ENCODE measurements at places on chromosomes 7 and 10. TPM values are rescaled to one million over a fixed set of nuclear protein-coding genes. Genes with fewer than 3 reads are reported as not detected.

- DNase-seq: no peak
Measured at GRCh38 chr10:117488004-117488403, 54.5 kb upstream of the EMX2 start.

- DNase-seq: peak; percentile 63
Measured at GRCh38 chr10:3850999-3851937, 66.3 kb upstream of the KLF6 start.

DNA sequence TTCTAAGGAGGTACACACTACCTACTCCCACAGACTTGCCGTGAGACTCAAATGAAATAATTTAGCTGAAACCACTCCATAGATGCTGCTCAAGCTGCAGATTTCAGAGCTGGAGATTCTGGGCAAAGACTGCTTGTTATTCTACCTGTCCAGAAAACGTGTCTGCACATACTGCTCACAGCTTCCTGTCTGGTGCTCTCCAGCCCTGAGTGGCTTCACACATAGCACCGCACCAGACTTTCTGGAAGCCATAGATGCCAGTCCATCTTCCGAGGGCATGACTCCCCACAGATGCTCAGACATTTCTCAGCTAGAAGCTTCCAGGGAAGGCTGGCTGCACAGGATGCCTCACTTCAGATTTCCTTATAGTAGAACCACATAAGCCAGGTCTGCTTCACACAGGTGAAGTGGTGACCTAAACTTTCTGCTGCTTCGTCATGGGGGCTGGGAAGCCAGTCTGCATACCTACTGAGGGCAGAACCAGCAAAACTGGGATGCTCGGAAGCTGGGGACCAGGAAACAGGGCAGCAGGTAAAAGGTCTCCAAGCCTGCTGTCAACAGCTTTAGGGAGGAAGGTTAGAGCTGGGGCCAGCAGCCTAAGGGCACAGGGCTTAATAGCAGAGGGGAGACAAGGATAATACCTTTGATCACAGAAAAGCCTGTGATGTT lies 18.2 kb downstream of the CCDC6 start:
- no peak for DNase-seq

TRDMT1 gene
- 3.2 TPM for total RNA-seq

DNA sequence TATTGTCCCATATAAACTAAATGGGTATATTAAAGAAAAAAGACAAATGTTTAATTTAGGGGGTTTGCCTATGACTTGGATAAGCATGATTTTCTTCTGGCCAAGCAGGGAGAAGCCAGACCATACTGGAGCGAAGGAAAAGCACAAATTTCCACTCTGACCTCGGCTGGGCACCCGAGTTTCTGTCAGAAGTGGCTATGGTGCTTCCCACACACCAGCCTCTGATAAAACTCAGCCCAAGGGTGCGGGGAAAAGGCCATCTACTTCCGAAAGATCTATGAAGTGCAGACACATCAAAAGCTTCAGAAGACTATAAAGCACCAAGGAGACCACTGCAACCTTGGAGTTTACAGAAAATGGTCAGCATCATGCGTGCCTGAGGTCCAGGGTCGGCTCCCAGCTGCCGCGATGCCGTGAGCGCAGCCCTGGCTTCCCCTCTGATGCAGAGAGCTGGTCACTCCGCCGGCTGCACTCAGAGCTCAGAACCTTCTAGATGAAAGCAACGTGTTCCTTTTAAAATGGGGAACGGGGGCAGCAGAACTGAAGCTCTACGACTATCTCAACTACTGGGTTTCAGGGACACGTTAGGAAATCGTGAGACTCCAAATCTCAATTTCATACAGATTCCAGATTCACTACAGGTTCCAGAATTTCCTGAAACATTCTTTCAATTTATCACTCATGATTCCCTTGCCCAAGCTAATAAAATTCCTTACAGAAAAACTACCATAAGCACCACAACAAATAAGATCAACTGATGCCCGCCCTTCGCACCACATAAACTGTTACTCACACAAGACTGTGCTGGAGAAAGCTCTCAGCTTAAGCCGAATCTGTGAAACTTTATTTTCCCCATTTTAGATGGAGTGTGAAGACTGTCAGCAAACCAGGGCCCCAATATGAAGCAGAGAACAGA lies 84.5 kb downstream of the DIP2C start:
- DNase-seq: no peak

SEMA3A gene
- total RNA-seq: 9.4 TPM

GCC1 gene
- total RNA-seq: 14.7 TPM

DNA sequence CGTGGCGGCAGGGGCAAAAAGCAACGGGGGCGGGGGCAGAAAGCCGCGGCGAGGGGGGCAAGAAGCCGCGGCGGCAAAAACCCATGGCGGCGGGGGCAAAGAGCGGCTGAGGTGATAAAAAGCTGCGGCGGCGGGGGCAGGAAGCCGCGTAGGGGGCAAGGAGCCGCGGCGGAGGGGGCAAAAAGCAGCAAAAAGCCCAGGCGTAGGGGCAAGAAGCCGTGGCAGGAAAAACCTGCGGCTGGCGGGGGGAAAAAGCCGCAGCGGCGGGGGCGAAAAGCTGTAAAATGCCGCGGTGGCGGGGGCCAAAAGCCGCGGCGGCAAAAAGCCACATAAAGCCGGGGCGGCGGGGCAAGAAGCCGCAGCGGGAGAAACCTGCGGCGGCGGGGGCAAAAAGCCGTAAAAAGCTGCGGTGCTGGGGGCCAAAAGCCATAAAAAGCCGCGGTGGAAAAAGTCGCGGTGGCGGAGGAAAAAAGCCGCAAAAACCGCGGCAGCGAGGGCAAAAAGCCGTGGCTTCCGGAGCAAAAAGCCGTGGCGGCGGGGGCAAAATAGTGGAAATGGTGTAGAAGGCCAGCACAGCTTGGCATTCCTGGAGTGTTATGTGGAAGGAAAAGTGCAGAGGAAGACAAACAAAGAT lies 487.8 kb downstream of the ZNF33B start:
- no peak for DNase-seq

GRCh38 chr10:82282782-82283456 lies 407.9 kb downstream of the NRG3 start:
- no peak for DNase-seq

GRCh38 chr7:50214126-50214670 lies 90.3 kb upstream of the IKZF1 start:
- no peak for DNase-seq

NUTM2B gene
- total RNA-seq: 0.63 TPM

DNA sequence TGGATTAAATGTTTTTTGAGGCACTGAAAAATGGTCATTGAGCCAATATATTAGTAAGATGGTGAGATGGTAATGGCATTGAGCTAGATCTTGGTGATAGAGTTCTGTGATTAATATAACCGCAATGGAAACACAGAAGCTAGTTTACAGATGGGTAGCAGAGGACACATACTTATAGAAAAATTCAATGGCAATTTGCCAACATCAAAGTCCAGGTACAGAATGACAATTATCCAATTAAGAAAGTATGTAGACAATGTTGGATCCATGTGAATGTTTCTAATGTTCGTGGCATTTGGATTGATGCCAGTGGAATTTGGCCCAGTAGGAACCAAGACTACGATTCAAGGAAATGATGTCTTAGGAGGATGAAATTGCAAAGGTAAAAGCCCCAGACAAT lies 187.8 kb downstream of the GNAT3 start:
- peak; percentile 86 for DNase-seq

GRCh38 chr7:77867537-77867865 lies 68.9 kb downstream of the PHTF2 start:
- DNase-seq: peak; percentile 19

KAZALD1 gene
- 15.6 TPM for total RNA-seq

GRCh38 chr10:35720366-35720765 lies 78.3 kb upstream of the FZD8 start:
- DNase-seq: no peak

- no peak for DNase-seq
Measured at GRCh38 chr7:96723622-96724021, 14.0 kb upstream of the SEM1 start.

- DNase-seq: no peak
Measured at GRCh38 chr7:115613836-115614235, 416.7 kb downstream of the TFEC start.

- no peak for DNase-seq
Measured at GRCh38 chr10:14543046-14543903, 212.6 kb upstream of the FRMD4A start.

- DNase-seq: no peak
Measured at GRCh38 chr7:90064370-90064769, 89.9 kb upstream of the STEAP1 start.

DNA sequence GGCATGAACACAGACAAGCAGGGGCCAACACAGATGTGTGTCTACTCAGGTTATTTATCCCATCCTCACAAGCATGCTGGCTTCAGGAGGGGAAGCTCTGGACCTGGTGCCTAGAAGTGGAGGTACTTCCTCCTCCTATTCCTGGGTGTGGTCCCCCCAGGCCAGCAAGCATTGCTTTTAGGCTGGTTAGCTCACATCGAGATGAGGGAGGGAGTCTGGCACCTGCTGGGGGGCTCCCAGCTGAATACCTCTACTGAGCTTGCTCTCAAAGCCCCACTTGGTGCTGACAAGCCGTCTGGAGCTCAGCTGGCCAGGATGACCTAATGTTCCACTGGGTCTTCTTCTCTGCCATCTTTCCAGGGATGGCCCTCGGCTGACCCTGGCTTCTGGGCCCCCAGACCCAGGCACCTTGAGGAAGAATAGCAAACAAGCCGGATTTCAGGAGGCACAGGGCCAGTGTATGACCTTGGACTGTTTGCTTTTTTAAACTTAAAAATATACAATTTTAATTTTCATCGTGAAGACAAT lies 26.8 kb downstream of the FAM241B start:
- no peak for DNase-seq

DCLRE1C gene
- total RNA-seq: 6.7 TPM

LRRTM3 gene
- not detected for total RNA-seq

DNA sequence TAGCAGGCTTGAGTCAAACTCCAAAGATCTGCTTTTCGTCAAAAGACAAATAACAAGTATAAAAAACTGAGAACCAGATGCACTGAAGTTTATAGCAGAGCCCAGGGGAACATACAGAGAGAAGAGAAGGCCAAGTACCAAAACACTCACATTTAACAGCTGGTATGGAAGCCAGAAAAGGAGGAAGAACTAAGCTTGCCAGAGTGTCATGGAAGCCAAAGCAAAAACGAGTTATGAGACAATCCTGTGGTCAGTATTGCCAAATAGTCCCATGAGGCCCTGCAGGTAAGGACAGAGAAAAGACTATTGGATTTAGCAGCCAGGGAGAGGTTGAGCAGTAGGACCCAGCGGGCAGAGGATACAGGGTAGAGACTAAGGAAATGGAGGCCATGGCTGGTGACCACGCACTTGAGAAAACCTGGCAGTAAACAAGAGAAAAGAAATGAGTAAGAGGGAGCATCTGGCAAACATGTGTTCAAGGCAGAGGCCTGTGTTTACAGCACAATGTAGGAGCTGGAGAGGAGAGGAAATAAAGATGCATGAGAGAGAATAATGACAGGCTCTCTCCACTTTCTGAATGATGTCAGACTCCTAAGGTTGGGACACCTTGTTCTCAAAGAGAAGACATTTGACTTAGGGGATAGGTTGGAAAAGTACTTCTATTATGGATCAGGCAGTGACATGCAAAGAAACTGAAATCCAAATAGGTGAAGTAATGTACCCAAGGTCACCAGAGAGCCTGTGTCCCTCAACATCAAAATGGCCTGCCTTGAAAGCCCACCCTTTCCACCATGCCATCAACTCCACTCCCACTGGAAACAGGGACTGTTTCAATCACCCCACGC lies 9.1 kb downstream of the CREB3L2 start:
- DNase-seq: no peak

DNA sequence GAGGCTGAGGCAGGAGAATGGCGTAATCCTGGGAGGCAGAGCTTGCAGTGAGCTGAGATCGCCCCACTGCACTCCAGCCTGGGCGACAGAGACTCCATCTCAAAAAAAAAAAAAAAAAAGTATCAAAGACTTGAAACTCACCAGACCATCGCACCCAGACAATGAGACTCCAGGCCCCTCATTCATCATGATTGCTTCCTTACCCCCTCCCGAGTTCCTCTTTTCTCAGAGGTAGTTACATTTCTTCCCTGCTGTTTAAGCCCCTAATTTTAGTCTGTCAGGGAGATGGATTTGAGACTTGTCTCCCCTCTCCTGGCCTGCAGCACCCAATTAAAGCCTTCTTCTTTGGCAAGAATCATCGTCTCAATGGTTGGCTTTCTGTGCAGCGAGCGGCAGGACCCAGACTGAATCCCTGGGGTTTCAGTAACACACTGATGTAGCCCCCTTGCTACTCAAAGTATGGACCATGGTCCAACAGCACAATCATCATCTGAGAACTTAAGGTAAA lies 19.4 kb upstream of the TPST1 start:
- DNase-seq: no peak

PLEKHS1 gene
- not detected for total RNA-seq

CALML5 gene
- total RNA-seq: 0.71 TPM

GRCh38 chr10:119344381-119344780 lies 137.0 kb downstream of the GRK5 start:
- no peak for DNase-seq

CDH23 gene
- 0.63 TPM for total RNA-seq

- no peak for DNase-seq
Measured at GRCh38 chr10:103181244-103181643, 11.8 kb downstream of the NT5C2 start.

GRCh38 chr7:19353180-19353579 lies 208.0 kb upstream of the FERD3L start:
- DNase-seq: no peak

DNA sequence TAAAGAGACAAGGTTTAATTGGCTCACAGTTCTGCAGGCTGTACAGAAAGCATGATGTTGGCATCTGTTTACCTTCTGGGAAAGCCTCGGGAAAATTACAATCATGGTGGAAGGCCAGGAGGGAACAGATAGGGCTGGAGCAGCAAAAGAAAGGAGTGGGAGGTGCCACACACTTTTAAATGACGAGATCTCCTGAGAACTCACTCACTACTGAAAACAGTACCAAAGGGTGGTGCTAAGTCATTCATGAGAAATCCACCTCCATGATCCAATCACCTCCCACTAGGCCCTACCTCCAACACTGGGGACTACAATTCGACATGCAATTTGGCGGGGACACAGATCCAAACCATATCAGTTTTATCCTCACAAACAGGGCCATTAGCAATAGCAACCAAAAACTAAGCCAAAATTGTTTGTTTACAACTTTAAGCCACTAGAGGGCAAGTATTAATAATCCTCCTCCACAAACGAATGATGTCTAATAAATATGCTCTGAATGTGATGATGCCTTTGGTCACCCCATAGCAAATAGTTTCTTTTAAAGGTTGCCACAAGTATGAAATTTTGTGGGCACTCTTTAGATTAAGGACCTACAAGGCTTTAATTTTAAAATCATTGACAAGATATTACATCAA lies 129.2 kb upstream of the NRBF2 start:
- peak; percentile 13 for DNase-seq

- DNase-seq: no peak
Measured at GRCh38 chr10:28668363-28669226, 8.7 kb upstream of the BAMBI start.

DNA sequence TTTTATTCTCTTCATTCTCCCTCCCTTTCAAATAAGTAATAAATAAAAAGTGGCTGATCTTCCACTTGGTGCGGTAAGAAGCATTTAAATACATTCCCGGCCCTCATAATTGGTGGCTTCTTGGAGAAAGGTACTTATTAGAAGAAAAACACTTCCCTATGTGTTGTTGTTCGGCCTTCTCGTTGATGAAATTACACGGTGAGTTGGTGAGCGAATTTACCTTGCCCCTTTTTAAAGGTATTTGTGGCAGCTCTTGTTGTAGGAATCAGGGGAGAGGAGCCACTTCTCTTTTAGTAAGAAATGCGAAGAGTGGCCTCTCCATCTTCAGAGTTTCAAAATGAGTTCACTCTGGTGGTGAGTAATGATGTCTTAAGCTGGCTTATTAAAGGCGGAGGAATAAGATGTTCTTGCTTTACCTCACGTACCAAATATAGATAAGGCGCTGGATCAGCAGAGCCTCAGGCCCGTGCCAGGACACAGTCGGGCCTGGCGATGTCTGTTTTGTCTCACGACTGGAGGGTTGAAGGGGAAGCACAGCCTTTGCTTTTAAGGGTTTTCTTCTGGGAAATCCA lies 135.9 kb downstream of the CUX1 start:
- no peak for DNase-seq

All from HT-29 (cell line).